ENCODE measurements at places on chromosomes 1 and 21.

- DNase-seq: no peak
Observed at GRCh38 chr1:167612587-167613385, 17.2 kb upstream of the RCSD1 start.

- no peak for DNase-seq
Observed at GRCh38 chr1:53088616-53089300, 26.7 kb downstream of the PODN start.

DNA sequence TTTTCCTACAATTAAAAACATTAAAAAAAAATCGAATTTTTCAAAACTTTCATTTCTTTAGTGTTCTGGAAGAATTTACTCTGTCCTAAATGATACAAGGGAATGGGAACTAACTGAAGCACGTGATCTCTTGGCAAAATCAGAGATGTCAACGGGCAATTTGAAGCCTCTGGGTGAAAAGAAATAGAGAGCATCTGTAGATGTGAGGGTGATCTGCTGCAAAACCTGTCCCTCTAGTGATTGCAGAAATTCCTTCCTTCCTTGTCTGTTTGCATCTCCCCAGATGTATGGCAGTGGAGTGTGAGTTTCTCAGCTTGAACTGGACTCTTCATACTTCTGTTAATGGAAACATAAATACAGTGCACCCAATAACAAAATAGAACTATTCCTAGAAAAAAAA is 100.5 kb upstream of the S1PR1 start:
- no peak for DNase-seq

GRCh38 chr21:40151611-40152010 is 284.4 kb downstream of the PCP4 start:
- DNase-seq: no peak

DNA sequence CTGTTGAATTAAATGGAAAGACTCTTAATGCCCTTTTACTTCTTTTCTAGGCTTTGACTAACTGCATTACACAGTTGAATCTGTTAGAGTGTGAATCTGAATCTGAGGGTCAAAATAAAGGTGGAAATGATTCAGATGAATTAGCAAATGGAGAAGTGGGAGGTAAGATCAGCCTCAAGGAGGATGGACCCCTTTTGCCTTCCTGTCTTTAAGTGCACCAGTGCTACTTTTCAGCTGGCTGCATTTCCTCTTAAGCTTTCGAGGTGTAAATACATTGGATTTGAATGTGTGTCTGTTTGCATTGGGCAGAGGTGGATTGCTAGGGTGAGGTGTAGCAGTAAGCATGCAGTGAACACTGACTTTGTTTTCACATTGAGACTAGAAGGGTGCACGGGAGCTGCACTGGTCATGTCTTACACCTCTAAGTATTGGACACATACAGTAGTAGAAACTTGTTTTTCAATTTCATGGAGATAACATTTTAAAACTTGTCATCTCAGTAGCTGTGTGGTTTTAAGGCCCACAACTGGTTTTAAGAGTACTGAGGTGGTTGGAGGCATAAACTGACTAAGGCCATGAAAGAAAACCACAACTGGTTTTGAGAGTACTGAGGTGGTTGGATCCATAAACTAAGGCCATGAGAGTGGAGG is 35.4 kb downstream of the MIA3 start:
- DNase-seq: no peak

- no peak for DNase-seq
Observed at GRCh38 chr1:233183226-233184020, 112.1 kb downstream of the PCNX2 start.

DNA sequence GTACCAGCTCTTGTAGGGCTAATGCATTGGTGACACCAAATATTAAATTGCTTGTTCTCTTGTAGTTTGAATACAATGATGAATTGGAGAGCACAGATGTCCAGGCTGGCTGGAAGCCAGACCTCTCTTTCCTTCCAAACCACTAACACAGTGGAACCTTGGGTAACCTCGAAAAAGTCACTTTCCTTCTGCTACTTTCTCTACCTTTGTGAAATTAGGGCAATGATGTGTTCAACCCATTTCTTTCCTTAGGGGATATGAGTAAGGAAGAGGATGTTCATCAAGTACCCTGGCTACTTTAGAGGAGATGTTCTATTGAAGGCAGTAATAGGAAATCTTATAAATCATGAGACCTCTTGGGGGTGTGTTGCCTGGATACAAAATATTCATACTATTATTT is 55.7 kb downstream of the XCL2 start:
- no peak for DNase-seq

DNA sequence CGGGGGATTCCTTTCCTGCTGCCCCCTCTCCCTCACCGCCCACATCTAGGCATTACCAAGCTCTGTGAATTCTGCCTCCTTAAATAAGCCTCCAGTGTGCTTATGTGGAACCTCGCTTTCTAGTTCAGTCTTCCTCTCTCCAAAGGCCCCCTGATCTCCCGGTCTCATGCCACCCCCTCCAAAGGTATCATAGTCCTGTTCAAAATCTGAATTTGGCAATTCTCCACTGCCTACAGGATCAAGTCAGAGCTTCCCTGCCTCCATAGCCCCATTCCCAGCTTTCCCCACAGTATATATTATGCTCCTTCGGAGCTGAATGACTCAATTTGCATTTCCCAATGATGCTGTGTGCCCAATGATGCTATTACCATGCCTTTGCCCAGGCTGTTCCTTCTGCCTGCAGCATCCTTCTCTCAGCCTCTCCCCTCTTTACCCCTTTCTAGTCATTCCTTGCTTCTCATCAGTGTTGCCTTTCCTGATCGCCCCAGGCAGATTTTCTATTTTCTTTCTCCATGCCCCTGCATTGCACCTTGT is 1.7 kb downstream of the AZIN2 start:
- DNase-seq: no peak

DNA sequence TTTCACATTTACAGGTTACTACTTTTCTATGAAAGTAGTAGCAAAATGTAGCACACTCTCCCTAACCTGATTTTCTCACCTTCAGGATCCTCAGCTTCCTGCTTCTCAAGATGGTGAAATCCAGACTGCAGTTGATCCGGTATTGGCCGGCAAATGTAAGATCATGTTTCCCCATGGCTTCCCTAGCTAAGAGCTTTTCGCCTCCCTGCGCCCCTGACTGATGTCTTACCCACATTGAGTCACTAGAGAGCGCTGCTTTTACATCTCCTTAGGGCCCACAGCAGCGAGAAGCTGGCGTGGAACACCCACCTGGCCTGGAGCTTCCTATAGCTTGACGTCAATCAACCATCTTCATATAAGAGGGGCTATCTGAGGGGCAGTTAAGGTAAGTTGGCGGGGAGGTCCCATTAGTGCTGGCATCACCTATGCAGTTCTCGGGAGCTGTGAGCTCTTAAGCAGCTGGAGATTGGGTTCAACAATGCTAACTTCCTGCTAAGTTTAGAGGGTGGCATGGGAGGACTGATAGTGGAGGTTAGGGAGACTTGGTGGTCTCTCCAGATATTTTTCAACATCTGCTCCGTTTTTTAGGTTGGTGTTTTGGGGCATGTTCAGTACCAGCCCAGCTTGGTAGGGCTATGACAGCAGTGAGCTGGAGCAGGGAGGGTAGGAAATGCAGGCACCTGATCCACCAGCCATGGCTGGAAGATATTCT is 5.5 kb downstream of the PTPN7 start:
- no peak for DNase-seq

- DNase-seq: no peak
Observed at GRCh38 chr1:95229706-95230105, 4.3 kb upstream of the RWDD3 start.

Measured in stimulated activated CD4-positive, alpha-beta T cell treated with anti-CD3 and anti-CD28 coated beads, Interleukin-1b, Interleukin-23, amount 100 ng/mL, for 1 hour (primary cell).